ENCODE measurements at places on chromosomes 2 and 18.

GRCh38 chr2:62465741-62466502 is 40.1 kb downstream of the TMEM17 start:
- DNase-seq = no peak

DNA sequence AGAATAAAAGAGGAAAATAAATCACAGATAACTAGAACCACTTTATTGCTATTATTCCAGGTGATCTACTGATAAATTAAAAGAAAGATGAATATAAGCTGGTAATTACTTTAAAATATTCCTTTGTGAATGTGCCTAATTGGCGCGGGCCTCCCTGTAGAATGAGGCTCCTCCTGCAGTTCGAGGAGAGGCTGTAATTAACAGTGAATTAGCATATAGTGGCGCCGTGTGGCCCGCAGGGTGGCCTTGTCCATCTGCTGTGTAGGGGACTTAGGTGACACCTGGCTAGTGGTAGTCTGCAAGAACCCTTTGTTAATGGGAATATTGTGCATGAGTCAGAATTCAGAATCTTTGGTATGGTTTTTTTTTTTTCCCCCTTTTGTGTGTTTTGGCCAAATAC is 119.8 kb downstream of the AGAP1 start:
- DNase-seq = no peak

- DNase-seq = no peak
Observed at GRCh38 chr2:178523596-178524134, 43.4 kb downstream of the PLEKHA3 start.

DNA sequence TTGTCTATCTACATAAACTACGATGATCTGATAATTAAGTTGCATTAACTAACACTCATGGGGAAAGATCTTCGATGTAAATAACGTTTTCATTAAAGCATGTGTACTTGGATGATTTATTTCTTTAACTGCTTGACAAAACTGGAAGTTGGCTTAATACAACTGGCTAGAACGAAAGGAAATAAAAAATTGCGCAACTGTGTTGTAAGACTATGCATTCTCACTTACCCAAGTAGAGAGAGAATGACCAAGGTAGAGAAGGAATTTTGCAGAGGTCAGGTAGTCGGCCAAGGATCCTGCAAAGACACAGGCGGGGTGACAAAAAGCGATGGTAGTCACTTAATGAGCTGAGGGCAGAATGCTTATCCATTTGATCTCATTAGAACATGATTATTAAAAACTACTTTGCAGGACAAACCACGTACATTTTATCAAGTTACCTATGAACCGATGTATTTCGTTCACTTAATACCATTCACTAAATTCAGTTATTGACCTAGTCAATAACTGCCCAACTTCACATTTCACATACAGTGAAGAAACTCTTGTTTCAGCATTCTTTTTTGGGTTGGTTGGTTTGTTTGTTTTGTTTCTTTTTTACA is 900 bp downstream of the SLC40A1 start:
- DNase-seq = no peak

- DNase-seq = no peak
Observed at GRCh38 chr2:69579536-69579935, 64.0 kb downstream of the AAK1 start.

DNA sequence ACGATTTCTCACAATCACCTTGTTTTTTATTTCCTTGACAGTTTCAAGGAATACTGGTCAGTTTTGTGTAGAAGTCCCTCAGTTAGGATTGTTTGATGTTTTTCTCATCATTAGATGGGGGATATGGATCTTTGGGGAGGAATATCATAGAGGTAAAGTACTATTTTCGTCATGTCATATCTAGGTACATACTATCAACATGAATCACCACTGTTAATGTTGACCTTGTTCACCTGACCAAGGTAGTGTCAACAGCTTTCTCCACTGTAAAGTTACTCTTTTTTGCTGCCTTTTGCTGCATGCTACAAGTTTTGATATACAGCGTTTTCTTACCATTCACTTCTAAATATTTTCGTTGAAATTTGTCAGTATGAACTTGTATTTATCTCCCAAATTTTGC is 32.7 kb downstream of the NLRC4 start:
- DNase-seq = no peak

DNA sequence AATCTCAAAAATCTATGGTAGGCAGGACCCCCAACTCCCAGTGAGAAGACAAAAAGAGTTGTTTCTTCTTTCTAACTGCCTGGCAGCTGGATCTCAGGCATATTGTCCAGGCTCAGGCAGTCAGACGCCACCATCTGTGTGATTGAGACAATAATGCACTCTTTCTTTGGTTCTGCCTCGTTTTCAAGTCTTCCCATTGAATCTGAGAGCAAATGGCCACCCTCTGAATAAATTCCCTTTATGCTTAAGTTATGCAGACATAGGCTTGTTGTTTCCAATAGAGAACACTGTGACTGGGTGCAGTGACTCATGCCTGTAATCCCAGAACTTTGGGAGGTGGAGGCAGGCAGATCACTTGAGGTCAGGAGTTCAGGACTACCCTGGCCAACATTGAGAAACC is 15.3 kb upstream of the CD207 start:
- no peak for DNase-seq

- DNase-seq = no peak
Observed at GRCh38 chr18:50079571-50080295, 115.2 kb downstream of the MYO5B start.

- no peak for DNase-seq
Observed at GRCh38 chr2:151786077-151786476, 42.1 kb downstream of the ARL5A start.

GRCh38 chr18:2641638-2642037 is 13.9 kb upstream of the SMCHD1 start:
- no peak for DNase-seq

GRCh38 chr2:127563458-127564428 is 28.3 kb downstream of the MYO7B start:
- no peak for DNase-seq

GRCh38 chr2:134738141-134738870 is 19.5 kb upstream of the TMEM163 start:
- no peak for DNase-seq

- no peak for DNase-seq
Observed at GRCh38 chr2:189580241-189580651, 340 bp downstream of the SLC40A1 start.

DNA sequence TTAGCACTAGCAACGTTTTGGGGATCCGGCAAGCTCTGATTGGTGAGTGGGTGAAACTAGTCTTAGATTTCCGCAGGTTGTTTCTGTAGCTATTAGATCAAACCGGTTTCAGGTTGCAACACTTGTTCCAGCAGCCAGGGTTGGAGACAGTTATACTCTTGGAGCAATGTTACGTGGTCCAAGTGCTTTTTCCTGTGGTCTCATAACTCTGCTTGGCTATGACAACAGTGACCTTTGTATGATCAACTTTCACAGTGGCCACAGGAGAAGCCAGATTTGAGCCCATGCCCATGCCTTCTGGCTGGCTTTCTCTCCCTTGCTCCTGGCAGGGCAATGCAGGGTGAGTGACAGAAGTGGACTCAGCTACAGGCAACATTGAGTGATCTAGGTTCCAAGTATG is 84.5 kb upstream of the TAF1B start:
- no peak for DNase-seq

DNA sequence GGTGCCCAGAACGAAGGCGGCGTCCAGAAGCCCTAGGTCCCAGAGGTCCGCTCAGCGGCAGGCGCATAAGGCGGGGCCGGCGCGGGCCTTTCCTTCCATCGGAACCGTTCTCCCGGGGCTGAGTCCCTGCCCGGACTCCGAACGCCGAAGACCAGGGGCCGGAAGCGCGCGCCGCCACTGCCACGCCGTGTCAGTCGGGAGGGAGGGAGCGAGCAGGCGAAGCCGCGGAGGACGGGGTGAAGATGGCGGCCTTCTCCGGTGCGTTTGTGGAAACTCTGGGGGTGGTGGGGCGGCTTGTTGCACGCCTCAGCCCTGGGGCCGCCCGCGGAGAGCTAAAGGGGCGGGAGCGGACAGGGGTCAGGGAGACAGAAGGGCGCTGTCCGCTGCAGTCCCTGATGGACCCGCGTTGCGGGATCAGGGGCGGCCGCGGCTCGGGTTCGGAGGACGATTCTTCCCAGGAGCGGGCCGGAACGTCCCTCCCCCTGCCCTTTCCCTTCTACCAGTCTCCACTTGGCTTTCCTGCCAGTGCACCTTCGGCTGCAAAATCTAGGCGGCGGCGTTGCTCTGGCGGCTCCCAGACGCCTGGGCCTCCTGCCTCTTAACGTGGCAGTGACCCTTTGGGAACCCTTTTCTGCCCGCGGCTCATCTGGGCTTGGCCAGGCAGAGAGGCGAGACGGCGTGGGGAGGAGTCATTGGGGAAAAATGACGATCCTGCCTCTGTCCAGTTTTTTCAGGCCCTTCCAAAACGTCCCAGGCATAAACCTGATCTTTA is at the start of gene DDX1:
DDX1 (plus strand) TSS at position 177 of the 772 bp plus-strand sequence; CDS start at position 243, 66 bp downstream.
- DNase-seq = no peak

GRCh38 chr2:15201009-15201408 is 360.1 kb downstream of the NBAS start:
- no peak for DNase-seq

GRCh38 chr2:171158036-171158789 is 2.5 kb downstream of the TLK1 start:
- no peak for DNase-seq

DNA sequence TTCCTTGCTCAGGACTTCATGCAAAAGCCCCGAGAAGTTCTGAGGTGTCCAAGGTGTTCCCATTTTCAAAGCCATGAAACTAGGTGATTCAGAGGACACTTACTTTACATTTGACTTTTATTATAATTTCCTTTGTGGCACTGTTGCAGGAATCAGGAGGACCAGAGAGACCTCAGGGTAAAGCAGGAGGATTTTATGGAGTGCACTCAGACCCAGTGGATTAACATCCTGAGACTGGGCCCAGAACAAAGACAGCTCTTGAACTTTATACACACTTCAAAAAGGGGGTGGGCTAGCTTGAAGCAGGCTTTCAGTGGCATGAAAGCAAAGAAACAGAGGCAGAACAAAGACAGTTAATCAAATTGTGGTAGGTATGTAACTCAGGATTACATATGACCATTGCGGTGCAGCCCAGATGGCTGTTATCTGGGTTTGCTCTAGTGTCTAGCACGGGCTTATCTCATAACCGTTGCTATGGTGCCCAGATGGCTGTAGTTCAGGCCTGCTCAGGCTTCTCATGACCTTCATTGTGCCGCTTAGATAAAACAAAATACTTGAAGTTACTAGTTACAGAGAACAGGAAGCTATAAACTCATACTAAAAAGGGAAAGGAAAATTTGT is 39.4 kb downstream of the TMEM182 start:
- DNase-seq = no peak

GRCh38 chr2:24009680-24010476 is at the start of gene MFSD2B:
TSS of gene MFSD2B (plus strand) at chr2:24010085. CDS start at chr2:24010097, 12 bp downstream.
- no peak for DNase-seq

DNA sequence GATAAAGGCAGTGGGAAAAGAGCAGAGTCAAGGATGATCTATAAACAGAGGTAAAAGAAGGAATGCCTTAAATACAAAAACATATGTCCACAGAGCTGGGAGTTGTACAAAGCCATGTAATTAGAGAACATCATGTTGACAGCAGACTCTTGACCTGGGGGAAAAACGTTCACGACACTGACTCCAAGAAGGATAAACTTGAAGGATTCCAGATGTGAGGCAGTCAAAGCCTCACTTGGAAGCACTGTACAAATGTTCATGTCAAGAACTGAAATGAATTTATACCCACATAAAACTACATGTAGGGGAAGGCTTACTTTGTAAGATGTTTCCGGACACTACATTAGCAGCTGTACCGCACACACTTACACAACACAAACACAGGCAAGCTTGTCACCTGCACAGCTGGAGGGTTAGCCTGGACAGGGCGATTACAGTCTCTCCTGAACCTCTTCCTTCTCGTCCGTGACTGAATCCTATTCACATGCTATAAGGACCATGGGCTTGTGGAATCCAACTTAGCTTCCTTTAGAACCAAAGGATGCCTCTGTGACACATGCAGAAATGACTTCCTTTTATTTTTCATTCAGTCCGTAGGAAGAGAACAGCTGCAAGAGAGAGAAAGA is 88.6 kb downstream of the SH3YL1 start:
- no peak for DNase-seq

GRCh38 chr18:77218642-77219041 is 31.0 kb upstream of the GALR1 start:
- no peak for DNase-seq

- no peak for DNase-seq
Observed at GRCh38 chr2:30149976-30150375, 3.2 kb downstream of the YPEL5 start.

DNA sequence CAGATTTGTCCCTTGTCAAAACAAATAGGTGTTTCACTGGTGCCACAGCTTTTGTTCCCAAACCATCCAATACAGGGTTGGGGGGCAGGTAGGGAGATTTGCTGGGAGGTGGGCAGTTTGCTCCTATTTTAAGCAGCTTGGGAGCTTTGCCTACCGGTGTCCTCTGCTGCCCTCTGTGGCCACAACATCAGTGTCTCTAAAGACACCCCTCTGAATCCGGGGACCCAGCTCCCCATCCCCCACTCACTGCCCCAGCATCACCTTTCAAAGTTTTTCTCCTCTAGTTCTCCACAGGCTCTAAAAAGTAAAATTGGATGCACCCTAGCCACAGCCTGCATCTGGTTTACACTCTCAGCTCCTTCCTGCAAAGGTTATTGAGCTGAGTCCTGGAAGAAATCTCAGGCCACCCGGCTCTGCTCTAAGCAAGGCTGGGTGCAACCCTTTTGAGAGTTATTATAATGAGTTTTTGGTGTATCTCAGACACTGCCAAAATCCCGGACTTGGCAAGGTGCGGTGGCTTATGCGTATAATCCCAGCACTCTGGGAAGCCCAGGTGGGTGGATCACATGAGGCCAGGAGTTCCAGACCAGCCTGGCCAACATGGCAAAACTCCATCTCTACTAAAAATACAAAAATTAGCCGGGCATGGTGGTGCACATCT is 2.9 kb upstream of the EPAS1 start:
- no peak for DNase-seq

- no peak for DNase-seq
Observed at GRCh38 chr18:34514238-34514637, 195.9 kb upstream of the DTNA start.

GRCh38 chr2:100040906-100041305 is 101.5 kb downstream of the AFF3 start:
- DNase-seq = no peak
